Astrocyte (in vitro differentiated cells and primary cell): ENCODE measurements at places on chromosomes 3 and 15.

- DNase-seq: no peak
These were observed 64.9 kb upstream of the MYO5C start for GRCh38 chr15:52360229-52361203.

GRCh38 chr3:39322936-39323335, 6.6 kb upstream of the CCR8 start:
- DNase-seq: no peak

- DNase-seq: no peak
These were observed 63.9 kb downstream of the NME9 start for GRCh38 chr3:138265745-138266144.

DNA sequence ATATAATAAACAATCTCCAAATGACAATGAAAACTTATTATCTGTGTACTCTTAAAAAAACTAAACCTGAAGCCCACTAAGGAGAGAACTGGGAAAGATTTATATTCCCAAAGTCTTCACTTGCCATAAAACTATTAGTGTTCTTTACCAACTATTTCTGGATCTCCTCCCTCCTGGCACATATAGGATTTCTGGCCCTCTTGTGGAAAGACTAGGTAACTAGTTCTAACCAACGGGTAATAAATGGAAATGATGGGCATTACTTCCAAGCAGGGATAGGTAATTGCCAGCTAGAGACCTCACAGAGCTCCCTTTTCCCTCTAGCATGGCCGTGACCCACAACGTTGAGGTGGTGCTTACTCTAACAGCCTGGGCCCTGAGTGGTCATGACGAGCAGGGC, 110.1 kb downstream of the DNAH12 start:
- DNase-seq: peak; percentile 15

DNA sequence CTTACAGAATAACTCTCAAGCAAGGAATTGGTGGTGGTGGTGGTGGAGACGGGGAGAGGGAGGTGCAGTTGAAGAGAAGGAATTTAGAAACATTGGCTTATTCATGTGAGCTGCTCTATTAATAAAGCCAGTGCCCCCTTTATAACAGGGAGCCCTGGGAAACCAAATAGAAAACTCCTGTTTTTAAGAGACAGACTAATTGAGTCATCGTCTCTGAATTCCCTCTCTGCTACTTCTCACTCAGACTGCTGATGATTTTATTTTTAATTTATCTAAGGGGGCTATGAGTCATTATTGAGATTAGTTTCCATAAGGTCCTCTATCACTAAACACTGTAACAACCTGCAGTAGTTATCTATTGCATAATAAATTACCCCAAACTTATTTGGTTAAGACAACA, 145.9 kb upstream of the GALNT15 start:
- peak; percentile 90 for DNase-seq

GRCh38 chr3:27526614-27527315, 42.6 kb upstream of the SLC4A7 start:
- DNase-seq: no peak

- no peak for DNase-seq
These were observed 179.9 kb upstream of the PFN2 start for GRCh38 chr3:150150633-150151032.

GRCh38 chr15:46177219-46177618, 542.4 kb downstream of the SQOR start:
- DNase-seq: no peak

DNA sequence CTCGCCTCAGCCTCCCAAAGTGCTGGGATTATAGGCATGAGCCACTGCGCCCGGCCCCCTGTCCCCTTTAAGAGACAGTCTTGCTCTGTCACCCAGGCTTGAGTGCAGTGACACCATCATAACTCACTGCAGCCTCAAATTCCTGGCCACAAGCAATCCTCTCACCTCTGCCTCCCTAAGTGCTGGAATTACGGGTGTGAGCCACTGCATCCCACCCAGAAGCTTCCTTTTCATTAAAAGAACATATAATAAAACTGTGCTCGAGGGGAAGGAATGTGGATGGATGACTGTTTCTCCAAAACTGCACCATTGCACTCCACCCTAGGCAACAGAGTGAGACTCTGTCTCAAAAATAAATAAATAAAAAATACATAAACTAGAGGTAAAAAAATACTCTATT, 70.1 kb downstream of the NCEH1 start:
- DNase-seq: no peak

DNA sequence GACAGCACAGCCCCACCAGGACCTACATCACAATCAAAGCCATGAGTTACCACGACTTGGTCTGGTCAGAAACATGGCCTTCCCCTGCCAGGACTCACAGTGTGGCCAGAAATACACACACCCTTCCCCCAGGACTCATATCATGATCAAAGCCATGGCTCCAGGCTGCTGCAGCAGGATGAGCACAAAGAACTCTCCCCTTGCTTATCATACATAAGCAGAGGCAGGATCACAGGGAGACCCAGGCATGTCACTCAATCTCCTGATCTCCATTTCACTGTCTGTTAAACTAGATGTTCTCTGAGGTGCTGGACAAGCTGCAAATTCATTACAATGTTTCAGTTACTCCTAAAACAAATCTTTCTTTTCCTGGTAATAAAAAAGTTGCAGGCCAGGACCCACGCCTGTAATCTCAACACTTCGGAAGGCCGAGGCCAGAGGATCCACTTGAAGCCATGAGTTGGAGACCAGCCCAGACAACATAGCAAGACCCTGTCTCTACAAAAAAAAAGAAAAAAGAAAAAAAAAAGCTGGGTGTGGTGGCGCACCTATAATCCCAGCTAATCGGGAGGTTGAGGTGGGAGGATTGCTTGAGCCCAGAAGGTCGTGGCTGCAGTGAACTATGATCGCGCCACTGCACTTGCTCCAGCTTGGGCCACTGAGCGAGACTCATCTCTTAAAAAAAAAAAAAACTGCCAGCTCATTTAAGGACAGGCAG, 1.2 kb downstream of the PFKFB4 start:
- DNase-seq: no peak

DNA sequence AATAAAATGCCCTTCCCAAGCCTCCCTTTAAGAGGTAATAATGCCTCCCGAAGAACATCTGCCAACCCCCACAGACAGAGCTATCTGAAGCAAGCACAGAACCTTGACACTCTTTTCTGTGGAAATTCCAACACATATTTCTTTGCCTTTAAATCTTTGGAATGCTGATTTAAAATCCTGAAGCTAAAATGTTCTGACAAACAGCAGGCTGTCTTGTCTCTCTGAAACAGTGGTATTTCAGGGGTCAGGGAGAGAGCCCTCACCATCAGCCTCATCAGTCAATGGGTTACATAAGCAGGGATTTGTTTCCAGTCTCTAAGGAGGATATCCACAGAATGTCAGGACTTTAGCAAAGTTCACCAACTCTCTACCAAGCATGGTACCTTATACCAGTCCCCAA, 27.8 kb upstream of the ARHGEF3 start:
- DNase-seq: no peak

DNA sequence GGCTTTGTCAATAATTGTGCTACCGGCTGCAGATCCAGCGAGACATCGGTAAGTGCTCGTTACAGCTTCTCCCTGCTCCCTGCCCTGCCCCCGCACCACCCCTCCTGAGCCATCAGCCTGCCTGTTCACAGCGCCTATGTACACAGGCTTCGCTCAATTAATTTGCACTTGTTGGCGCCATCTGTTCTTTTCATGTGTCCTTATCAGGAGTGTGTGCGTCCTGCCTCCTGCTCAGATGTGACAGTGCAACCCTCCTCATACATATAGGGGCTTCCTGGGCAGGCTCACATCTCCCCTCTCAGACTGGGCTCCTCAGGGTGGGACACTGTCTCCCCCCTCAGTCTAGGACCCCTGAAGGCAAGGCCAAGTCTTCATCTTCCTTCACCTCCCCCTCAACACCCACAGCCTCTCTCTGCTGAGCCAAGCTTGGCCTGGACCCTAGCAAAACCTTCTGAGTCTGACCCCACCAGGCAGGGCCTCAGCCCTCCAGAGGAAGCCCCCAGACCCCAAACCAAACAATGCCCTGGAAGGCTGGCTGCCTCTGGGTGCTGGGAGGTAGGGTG, 54.9 kb downstream of the CYP11A1 start:
- no peak for DNase-seq

GRCh38 chr3:38992117-38992760, 59.5 kb downstream of the SCN11A start:
- peak; percentile 70 for DNase-seq

DNA sequence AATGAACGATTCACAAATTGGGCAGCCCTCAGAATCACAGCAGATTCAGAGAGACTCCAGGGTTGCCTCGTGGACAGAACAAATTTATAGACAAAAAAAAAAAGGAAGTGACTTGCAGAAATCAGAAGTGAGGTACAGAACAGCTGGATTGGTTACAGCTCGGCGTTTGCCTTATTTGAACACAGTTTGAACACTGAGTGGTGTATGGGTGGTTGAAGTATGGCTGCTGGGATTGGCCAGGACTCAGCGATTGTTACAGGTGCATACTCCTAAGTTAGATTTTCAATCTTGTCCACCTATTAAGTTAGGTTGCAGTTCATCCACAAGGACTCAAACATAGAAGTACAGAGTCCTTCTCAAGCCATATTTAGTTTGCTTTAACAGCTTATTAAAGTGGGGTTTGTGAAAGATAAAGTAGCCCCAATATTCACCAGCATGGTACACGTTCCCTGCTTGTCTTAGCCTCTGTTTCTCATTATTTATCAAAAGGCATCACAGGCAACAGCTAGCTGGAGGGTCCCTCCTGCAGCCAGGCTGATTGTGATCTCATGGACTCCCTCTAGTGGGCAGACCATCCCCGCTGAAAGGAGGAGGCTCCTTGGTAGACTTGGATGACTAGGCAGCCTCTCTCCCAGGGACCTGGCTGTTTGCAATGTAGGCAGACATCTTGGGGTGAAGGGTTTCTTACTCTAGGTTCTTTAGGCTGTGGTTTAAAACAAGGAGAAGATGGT, 17.6 kb upstream of the ALDH1L1 start:
- peak; percentile 21 for DNase-seq

GRCh38 chr3:141373232-141373631, 4.9 kb downstream of the ZBTB38 start:
- DNase-seq: no peak

- no peak for DNase-seq
These were observed 67.2 kb upstream of the CSTA start for GRCh38 chr3:122257644-122258364.

GRCh38 chr3:195101001-195101583, 169.9 kb downstream of the XXYLT1 start:
- DNase-seq: no peak

DNA sequence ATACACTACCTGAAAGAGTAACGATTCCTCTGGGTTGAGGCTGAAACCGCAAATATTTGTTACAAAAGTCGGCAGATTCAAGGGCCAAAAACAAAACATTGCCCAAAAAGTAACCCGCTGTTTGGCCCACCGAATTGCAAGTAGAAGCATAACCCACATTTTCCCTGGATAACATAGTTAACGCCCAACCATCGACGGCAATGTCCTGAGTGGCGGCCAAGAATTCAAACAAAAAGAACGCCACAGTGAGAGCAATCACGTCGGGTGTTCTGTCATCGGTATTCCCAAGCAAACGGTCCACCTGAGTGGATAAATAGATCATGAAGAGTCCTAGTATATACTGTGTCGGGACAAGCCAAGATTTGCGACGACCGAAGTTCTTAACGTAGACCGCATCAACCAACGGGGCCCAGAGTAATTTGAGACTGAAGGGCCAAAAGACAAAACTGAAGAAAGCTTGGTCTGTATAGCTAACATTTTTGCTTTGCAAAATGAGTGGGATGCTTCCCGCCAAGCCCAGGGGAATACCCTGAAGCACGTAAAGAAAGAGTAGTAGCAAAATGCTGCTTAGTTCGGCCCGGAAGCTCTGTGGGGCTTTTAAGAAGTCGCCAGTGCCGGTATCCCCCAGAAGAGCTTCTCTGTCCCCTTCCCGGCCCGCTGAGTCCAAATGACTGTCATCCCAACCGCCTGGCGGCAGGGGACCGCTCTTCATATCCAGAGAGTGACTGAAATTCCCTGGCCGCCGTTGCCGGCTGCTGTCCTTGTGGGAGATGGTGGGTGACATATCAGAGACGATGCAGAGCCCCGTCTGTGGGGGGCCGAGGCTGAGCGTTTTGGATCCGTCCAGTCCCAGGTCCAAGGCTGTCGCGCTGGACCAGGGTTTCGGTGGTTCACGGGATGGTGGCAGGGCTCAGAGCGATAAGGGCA, 750 bp downstream of the SLC33A1 start:
- DNase-seq: peak; percentile 24

DNA sequence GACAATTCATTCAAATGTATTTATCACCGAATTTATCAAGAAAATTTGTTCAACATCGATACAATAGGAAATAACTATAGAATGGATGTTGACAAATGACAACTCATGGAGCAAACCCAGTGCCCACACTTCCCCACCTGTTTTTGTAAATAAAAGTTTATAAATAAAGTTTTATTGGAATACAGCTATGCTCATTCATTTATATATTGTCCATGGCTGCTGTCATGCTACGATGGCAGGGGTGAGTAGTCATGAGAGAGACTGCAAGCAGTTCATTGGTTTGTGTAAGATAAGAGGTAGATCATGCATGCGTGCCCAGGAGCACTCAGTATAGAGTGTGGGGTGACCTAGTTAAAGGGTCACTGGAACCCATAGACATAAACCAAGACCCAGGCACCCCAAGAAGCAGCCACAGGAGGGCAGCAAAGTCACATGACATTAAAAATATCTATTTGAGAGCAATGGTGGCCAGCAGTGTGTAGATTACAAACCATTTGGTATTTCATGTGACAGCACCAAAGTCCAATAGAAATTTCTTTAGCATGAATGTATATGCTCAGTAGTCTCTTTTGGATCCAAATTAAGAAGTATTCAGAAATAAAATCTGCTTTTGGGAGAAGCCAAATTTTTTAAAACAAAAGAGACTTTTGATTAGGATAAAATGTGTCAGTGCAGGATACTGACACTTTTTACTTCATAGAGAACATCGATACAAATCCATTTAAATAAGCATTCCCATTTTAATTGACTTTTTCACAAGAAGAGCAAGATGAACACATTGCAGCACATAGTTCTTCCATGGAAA, 794.8 kb downstream of the MCTP2 start:
- DNase-seq: no peak

DNA sequence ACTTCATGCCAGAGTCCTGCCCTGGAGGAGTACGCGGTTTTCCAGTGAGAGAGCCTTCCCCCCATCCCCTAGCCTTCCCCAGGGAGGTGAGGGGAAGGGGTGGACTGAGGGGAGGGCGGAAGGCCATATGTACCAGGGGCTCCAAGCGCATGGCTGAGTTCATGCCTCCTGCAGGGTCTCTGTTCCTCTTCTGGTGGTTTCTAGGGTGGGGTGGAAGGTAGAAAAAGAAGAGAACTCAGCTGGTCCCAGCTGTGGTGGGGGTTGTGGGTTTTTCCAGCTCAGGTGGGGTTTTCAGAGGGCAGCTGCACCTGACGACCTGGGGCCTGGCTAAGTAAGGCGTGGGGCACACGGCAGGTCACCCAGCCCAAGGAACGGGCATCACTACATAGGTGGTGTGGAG, 10.7 kb upstream of the IQSEC1 start:
- no peak for DNase-seq

- DNase-seq: no peak
These were observed 721.2 kb downstream of the NAALADL2 start for GRCh38 chr3:175580318-175580717.

- no peak for DNase-seq
These were observed 235.5 kb downstream of the STAG1 start for GRCh38 chr3:136516656-136517055.
